T follicular helper cell (primary cell): ENCODE measurements at places on chromosomes 16 and 17.
A peak's percentile ranks its signal among the peaks of the same experiment; 100 is the strongest.

GRCh38 chr17:36545077-36545464 is 352 bp downstream of the GGNBP2 start:
- DNase-seq = no peak

DNA sequence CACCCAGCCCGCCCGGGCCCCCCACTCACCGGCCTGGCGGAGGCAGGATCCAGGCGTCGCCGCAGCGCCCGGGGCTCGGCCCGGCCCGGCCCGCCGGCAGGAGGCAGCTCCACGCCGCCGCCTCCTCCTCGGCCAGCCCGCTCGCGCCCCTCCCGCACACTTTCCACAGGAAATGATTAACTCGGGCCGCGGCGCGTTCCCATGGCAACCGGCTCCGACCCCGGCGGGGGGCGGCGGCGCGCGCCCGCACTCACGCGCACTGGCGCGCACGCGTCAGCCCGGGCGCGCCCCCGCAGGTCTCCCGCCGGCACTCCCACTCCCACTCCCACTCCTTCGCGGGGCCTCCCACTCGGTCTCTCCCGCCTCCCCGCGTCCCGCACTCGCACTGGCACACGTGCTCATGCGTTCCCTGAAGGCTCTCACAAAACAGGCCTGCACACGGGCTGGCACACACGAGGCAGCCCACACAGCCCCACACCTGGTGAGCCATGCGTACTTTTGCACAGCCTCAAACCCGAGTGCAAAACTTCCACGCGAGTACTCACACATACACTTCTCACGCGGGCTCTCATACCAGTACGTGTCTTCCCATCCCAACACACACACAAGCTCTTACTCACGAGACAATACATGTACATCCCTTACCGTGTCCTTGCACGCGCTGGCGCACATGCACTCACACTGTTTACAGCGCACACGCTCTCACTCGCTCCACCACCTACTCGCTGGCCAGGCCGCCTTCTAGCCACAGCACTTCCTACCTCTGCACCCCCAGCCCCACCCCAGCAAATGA is at the start of gene KIFC3:
Gene KIFC3 (minus strand): TSS at position 151 of the 793 bp plus-strand sequence. CDS start 4,248 bp downstream, outside the sequence.
- DNase-seq = peak; percentile 26

GRCh38 chr17:6812295-6812694 is 19.2 kb downstream of the TEKT1 start:
- DNase-seq = no peak

- no peak for DNase-seq
These were observed 27.5 kb downstream of the TMC7 start for GRCh38 chr16:19011169-19011731.

- no peak for DNase-seq
These were observed 13.7 kb upstream of the NLRC3 start for GRCh38 chr16:3590736-3591435.

DNA sequence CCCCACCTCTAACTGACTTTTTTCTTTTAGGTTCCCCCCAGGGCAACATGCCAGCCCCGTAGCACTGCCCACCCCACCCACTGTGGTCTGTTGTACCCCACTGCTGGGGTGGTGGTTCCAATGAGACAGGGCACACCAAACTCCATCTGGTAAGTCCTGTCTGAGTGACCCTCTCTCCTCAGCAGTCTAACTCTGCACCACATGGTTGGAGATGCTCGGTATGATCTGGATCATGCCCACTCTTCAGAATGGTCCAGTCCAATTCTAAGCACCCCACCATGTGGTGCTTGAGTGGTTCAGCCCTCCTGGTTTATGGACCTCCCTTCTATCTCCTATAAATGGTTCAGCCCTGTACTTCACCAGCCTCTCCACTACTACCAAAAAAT is 5.9 kb downstream of the KDM6B start:
- no peak for DNase-seq

GRCh38 chr17:42692489-42692888 is 10.2 kb downstream of the CNTNAP1 start:
- DNase-seq = no peak
